ENCODE measurements at places on chromosomes 5 and 9.

GRCh38 chr5:40410964-40411635, 268.6 kb upstream of the PTGER4 start:
- DNase-seq: no peak

DNA sequence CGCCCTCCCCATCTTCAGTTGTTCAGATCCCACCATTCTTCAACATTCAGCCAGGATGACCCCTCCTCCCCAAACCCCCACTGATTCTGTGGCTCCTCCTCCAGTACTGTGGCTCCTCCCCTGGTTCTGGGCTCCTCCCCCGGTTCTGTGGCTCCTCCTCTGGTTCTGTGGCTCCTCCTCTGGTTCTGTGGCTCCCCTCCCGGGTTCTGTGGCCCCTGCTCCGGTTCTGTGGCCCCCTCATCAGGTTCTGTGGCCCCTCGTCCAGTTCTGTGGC, 32.8 kb downstream of the C5orf15 start:
- DNase-seq: no peak

GRCh38 chr5:56142614-56143372, 90.3 kb downstream of the ANKRD55 start:
- no peak for DNase-seq

DNA sequence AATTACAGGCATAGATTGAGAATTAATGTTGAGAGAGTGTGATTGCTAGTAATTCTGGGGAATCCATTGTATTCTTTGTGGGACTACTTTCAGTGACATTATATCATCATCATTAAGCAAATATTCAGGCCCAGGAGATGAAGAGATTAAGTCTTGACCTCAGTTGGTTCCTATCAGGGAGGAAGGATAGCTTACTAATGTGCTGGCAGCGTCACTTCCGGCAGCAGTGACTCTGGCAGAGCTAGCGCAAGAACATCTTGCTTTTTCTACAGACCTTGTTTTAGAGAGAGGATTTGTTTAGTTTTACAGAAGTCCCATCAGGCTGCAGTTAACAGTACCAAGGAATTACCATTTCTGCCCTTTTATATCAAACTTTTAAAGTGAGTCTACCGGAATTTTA, 20.3 kb downstream of the OSTF1 start:
- DNase-seq: no peak

DNA sequence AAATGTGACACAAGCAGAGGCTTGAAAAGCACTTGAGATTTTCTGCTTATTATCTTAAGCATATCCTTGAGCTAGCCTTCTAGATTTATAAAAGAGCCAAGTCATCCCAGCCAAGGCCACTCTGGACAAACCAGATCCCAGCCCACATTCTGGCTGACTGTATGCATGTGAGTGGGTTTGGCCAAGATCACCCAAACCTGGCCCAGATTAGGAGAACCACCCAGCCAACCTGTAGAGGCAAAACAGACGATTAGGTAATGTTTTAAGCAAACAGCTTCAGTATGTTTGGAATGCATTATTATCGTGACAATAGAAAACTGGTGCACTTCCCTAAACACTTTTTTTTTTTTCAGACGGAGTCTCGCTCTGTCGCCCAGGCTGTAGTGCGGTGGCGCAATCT, 151.9 kb downstream of the SPATA31D1 start:
- DNase-seq: no peak

DNA sequence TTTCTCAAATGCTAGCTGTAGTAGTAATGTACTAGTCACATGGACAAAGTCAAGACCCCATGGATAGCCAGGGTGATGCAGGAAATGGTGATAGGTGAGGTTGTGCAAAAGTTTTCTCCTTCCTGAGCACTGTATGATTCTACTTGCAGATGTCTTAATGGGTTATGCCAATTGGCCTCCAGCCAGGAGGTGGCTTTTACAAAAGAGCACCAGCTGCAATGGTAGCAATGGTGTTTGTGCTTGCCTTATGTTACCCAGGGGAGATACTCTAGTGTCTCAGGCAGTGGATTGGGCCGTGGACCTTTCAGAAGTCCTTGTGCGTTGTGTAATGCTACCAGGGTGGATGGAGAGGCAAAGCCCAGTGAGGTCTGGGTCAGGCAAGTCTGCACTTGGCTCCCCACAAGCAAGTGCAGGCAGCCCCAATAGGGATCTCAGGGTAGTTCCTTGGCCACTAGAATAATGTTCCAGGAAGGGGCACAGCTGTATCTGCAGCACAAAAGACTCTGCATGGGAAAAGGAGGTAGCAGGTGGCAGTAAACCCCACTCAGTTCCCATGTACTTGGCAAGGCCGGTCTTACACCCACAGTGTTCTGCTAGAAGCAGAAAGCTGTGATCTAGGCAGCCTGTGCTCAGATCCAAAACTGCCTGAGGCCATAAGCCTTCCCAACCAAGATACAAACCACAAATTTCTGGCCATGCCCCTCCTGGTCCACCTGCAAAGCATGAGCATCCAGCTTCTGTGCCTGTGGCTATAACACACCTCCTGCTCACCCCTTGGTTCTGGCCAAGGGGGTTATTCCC, 46.4 kb upstream of the EDIL3 start:
- no peak for DNase-seq

DNA sequence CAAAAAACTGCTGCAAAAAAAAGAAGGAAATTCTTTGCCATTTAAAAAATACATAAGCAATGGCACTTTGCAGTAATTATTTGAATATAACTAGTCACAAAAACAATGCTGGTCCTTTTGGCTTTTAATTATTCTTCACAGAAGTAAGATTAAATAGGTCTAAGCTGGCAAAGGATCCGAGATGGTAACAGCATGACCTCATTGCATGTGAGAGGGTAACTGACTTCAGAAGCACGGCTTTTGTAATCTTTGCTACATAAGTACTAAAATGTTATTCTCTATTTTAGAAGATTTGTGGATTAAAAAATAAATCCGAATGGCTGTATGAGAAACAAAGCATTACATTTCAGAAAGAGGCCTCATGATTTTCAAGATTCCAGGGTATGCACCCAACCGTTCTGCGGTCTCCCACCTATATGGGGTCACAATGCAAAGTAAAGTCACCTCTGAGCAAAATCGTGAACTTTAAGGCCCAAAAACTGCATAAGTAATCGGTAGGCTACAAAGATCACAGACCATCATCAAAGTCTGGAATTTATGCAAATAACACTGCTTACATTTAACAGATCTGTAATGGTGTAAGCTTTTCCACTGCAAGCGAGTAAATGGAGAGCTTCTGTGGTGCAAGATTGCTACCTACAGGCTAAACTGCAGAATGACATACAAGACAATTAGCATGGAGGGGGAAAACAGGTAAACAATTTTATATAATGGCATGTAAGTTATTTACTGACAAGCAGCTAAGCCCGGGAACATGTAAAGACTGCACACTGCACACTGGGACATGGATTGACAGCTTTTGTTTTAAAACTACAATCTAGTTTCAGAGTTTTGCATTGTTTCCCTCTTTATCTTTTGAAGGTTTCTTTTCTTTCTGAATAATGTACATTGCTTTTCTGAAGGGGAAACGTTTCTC, 231.6 kb downstream of the SLF1 start:
- DNase-seq: peak; percentile 21

DNA sequence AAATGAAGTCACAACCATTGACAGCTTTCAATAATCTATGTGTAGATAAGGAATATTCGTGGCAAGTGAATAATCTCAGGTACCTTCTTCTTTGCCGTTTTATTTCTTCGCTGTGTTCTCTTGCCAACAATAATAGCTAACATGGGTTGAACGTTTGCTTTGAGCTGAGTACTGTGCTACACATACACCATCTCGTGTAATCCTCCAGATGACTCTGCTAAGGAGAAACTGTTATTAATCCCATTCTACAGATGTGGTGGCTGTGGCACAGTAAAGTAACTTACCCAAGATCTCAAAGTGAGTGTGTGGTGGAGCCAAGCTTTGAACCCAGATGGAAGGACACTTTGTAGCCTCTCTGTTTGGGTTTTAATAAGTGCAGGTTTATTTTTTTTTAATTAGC, 179.7 kb downstream of the C9orf152 start:
- DNase-seq: no peak

Measured in NCI-H526 (cell line).